ENCODE measurements at places on chromosomes 5 and 9.

DNA sequence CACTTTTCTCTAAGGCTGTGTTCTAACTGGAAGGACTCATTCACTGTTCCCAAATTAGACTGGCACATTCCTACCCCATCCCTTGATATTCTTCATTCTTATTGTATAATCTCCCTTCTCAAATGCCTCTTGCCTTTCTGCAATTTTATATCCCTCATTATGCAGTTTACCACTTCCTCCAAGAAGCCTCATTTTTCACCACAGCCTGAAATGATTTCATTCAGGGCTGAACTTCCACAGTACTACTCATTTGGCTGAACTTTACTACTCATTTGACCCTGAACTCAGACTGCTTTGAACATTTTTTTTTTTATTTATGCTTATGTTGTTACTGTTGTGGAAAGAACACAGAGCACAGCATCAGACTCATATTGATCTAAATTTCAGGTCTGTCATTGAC lies 32.7 kb downstream of the GRIA1 start:
- no peak for DNase-seq

GRCh38 chr5:92678640-92679039 lies 902.4 kb downstream of the NR2F1-AS1 start:
- DNase-seq, result no peak

DNA sequence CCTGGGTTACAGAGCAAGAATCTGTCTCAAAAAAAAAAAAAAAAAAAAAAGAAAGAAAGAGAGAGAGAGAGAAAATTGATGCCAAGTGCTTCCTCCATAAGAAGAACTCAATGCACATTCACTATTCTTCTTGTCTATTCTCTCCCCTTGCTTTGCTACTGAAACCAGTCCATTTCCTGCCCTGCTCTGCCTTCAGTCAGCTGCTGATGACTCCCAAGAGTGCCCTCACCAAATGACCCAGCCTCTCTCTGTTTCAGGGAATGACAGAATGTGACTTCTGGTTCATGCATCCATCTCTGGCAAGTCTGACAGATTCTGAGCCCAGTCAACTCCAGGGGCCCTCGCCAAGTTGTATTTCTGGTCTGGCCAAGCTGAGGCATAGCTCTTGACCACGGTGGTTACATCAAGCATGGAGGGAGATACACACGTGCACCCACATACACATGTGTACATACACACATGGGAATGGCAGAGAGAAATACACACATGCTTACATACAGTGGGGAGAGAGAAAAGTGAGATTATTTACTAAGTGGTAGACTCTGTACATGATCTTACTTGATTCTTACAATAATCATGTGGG lies 106.2 kb downstream of the NSG2 start:
- DNase-seq, result no peak

GRCh38 chr9:97591535-97591934 lies 41.6 kb downstream of the TSTD2 start:
- DNase-seq, result no peak

GRCh38 chr5:102561894-102562760 lies 63.3 kb upstream of the SLCO6A1 start:
- DNase-seq, result peak; percentile 20

DNA sequence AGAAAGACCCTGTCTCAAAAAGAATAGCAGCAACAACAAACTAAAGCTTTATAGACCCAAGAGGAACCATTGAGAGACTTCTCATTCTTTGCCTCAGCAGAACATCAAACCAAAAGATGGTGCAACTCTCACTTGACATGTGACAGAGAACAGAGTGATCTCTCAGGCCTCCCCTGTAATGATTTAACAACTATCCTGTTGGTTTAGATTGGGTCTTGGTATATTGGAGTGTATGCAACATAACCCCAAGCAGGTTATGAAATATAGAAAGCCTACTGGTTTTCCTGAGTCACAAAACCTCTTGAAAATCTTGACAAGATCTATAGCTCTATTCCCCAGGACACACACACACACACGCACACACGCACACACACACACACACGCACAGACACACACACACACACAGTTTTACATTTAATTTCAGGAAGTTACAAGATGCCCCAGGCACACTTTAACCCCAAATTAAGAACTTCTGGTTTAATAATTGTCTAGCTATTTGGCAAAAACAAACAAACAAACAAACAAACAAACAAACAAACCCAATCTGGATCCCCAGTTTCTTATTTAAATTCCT lies 6.5 kb upstream of the FGF1 start:
- DNase-seq, result no peak

DNA sequence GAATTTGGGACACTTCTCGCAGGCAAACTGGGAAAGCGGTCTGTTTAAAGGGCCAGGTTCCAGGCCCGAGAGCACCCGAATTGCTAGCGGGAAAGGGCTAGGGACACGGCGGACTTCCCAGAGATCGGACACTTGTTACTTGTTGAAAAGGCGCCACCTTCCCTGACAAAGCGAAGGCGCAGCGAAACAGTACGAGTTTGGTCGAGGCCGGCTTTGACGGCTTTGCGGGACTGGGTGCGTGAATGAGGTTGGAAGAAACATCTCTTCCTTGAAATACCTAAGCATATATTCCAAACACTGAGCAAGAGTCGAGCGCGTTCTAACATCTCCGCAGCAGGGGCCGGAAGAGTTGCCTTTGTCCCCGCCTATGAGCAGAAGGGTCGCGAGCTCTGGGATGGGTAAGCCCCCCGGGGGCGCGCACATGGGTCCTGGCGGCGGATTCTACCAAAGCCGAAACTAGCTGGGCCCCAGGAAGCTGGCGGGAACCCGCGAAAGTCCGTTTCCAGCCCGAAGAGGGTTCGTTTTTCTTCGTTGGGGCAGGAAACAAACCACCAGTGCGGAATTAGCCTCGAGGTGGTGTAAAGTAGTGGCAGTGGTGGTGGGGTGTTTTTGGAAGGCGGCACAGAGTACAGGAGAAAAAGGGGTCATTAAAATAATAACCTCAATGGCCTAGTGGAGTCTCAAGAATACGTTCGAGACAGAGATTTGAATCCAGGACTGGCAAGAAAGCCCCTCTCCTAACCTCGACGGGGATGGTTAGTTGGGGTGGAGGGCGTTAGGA lies 1.5 kb downstream of the GDNF start:
- peak; percentile 13 for DNase-seq

DNA sequence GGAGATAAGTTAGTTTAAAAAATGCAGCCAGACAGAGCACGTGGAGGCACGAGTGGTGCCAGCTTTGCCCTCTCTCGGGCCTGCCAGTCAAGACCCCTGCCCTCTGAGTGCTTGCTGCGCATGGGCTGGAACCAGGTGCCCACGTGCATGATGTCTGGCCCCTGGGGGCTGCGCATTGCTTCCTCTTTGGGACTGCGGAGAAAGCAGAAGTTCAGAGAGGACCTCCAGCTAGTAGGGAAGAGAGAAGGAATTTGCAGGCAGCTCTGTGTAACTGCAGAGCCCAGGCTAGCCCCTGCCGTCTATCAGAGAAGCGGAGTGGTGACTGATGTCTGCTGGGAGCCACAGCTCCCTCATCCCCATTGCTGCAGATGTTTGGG lies 9.7 kb upstream of the RNU6ATAC start:
- DNase-seq, result no peak

DNA sequence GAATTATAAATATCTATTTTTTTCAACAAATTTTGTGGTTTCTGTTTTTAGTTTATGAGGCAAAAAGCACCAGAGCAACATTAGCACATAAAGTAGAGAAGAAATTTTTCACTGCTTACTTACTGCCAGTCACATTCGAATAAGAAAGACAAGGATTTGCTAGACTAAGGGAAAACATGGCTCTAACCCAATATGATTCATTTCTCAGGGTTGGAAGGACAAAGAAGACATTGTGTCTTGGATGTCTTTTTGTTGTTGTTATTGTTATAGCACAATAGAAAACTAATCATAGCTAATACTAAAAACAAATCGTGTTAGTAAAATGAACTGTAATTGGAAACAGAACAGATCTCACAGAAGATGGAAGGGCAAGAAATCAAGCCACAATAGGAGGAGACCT lies 90.9 kb upstream of the SLCO6A1 start:
- no peak for DNase-seq

GRCh38 chr9:37042421-37042820 lies 8.4 kb upstream of the PAX5 start:
- no peak for DNase-seq

- no peak for DNase-seq
Measured at GRCh38 chr9:80873861-80874260, 815.5 kb downstream of the TLE1 start.

DNA sequence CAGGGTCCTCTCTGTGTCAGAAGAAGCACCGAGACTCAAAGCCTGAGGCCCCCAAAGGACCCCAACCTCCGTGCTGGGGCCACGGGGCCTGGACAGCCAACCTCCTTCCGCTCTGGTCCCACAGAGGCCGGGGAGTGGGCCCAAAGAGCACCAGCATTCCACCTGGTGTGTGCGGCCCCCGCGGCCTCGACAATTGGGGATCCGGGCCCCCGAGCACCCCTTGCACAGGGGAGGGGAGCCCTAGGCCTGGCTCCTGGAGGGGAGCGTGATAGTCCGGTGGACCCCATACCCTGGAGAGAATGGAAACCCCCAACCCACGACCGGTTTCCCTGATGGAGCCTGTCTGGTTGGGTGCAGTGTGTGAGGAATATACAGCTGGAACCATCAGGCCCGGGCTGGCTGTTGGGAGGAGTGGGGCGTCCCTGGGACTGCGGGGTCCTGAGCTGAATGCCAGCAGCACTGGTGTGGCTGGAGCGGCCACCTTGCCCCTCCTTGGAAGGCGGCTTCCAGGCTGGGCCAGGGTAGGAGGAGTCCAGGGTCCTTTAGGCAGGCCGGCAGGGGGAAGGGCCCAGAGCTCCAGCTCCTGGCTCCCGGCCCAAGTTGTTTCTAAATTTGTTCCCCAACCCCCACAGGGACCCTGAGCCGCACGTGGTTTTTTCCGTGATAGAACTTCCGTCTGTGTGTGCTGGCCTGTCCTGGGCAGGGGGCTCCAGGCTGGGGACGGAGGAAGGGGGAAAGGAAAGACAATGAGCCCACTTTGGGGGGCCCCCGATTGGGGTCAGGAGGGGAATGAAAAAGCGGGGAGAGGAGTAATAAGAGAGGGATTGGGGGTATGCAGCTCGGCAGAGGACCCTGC lies 825 bp upstream of the TOR4A start:
- DNase-seq, result no peak

DNA sequence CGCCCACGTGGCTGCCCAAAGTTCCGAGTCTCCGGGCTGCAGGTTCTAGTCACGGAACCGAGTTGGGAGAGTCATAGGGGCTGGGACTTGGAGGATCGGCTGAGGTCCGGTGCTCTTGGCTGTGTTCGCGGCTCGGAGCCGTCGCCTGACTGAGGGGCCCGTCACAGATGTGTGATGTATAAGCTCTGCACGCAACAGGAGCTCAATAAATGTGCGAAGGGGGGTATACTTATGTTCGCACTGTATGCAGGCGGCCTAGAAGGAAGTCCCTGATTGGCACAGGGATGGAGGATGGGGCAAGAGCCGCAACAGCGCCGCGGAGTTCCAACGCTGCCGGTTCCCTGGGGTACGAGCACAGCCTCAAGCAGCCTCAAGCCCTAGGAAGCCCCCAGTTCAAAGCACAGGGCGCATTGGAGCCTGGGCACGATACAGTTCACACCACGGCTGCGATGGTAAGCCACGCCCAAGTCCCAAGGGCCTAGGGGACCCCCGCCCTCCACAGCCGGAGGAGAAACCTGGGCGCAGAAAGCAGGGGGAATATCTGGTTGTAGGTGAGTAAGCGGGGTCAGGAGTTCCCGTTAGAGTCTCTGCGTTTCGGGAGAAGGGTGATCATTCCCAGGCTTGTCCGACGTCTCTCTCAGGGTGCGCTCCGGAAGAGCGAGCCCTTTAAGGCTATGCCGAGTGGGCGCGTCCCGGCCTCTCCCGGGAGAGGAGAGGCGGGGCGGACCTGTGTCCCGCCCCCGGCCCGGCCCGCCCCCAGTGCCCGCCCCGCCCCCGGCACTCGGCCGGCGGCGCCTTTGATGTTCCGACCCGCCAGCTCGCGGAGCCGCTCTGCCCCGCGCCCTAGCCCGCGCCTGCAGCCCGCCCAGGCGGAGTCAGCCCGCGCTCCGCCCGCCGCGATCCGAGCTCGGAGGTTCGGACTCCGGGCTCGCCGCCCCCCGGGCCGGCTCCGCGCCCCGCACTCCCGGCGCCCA lies at the start of gene TCF7:
Gene TCF7, plus strand, starts transcription at position 780 of the 974 bp plus-strand sequence. CDS start 226 bp downstream, outside the sequence.
- DNase-seq, result peak; percentile 78

GRCh38 chr5:78824831-78825281 lies 160.3 kb downstream of the ARSB start:
- DNase-seq, result no peak

- DNase-seq, result no peak
Measured at GRCh38 chr9:91341258-91341746, 20.4 kb downstream of the AUH start.

DNA sequence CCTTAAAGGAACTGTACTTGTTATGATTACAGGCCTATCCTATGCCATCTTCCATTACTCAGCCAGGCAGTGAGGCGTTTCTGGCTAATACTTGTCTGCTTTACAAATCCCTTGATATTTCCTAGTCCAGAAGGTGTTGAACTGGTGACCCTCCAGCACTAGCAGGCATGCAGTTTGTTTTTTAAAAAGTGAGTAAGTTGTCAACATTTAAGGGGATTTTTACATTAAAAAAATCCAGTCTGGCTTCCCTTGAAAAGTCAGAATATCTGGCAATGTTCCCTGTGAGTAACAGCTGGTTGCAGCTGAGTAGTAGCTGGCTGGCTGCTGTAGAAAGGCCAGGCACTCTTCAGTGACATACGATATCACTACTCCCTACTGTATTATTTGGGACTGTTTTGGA lies 21.8 kb downstream of the GRIN3A start:
- no peak for DNase-seq

DNA sequence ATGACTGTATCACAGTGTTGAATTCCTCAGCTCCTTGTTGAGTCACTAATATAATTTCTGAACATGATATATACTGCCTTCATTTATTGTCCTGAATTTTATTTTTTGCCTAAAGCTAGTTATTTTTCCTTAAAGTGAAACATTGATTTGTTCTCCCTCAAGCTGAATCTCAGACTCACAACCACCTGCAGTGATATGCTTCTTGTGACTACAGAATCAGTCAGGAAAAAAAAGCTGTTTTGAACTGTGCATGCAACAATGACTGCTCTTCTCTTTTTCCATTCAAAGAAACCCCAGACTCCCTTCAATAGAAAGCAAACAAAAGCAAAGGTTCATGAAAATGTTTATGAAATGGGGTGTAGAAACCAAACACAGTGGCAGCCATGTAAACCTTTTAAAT lies 470.2 kb upstream of the CHD1 start:
- DNase-seq, result no peak

GRCh38 chr9:133963166-133963565 lies 29.0 kb downstream of the VAV2 start:
- DNase-seq, result no peak

GRCh38 chr5:137144656-137145055 lies 354.5 kb downstream of the SPOCK1 start:
- no peak for DNase-seq

Data from stimulated activated naive CD8-positive, alpha-beta T cell treated with anti-CD3 and anti-CD28 coated beads, Interleukin-15, Interleukin-2, amounts not matched to agents 100 U/mL and 50 U/mL, for 24 hours (primary cell).